ENCODE measurements at places on chromosomes 13 and 19.

GRCh38 chr19:42380155-42380554 is 9.9 kb downstream of the CNFN start:
- DNase-seq = no peak

DNA sequence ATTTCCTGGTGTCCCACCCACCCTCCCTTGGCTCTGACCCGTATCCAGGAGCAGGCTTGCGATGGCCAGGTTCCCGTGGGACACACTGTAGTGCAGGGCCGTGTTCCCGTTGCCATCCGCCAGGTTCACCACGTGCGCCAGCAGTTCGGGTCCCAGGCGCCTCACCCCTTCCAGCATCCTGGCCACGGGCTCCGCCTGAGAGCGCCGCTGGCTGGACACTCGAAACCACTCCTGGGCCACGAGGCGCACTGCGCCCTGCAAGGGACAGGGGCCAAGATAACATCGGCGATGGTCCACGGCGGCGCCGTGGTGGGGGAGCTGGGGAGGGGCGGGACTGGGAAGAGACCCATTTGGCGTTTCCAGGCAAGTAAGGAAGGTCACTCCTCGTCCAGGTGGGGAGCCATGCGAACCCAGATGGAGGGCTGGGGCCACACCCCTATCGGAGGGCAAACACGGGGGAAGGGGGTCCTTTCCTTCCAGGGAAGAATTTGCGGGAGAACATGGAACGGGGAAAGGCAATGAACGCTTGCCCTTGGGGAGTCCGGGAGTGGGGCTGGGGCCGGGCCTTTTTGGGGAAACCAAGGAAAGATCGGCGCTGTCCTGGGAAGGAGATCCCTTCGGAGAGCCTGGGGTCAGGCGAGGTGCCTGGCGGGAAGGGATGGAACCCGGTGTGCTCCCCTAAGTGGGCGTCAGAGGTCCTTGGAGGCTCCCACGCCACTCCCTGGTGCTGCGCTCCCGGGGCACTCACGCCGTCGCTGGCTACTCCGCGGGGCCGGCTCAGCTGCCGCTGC is 9.9 kb downstream of the KANK3 start:
- DNase-seq = no peak

- no peak for DNase-seq
Observed at GRCh38 chr13:30002577-30002976, 152.2 kb upstream of the UBL3 start.

- no peak for DNase-seq
Observed at GRCh38 chr13:39895254-39895653, 239.8 kb downstream of the COG6 start.

DNA sequence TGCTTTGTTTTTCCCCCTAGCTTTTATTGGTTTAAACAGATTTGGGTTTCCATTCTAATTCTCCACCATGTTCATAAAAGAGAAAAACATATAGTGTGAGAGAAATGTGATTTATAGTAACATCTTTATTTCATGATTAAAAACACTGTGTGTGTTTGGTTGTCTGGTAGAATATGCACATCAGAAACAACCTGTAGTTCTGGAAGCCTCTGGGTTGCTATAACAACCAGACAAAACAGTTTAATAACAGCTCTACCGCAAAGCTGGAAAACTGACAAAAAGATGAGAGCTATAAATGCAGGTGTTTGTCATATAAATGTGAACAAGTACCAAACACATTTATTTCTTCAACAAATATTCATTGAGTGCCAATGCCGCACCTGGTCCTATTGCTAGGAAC is 9.8 kb downstream of the KBTBD6 start:
- no peak for DNase-seq

GRCh38 chr13:78845656-78846365 is 186.9 kb upstream of the OBI1 start:
- no peak for DNase-seq

DNA sequence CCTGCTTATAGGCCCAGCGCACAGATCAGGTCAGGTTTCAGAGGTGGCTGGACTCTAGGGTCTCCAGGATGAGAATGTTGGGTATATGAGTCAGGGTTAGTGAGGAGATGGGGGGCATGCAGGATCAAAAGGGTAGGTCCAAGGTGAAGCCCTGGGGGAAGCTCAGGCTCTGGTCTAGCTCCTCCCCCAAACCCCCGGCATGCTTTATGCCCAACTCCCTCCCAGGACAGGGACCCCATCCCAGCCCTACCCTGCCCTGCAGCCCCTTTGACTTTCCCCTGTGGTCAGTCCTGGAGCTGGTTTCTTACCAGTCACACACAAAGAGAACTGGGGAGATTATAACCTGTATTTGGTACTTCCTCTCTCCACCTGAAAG is 9.8 kb upstream of the CEACAM18 start:
- DNase-seq = no peak

All from NCI-H510A (cell line).